Activated CD4-positive, alpha-beta T cell treated with anti-CD3 and anti-CD28 coated beads, Interleukin-2, amount 50 U/mL, for 16 hours (primary cell): ENCODE measurements at places on chromosomes 5 and 9.

DNA sequence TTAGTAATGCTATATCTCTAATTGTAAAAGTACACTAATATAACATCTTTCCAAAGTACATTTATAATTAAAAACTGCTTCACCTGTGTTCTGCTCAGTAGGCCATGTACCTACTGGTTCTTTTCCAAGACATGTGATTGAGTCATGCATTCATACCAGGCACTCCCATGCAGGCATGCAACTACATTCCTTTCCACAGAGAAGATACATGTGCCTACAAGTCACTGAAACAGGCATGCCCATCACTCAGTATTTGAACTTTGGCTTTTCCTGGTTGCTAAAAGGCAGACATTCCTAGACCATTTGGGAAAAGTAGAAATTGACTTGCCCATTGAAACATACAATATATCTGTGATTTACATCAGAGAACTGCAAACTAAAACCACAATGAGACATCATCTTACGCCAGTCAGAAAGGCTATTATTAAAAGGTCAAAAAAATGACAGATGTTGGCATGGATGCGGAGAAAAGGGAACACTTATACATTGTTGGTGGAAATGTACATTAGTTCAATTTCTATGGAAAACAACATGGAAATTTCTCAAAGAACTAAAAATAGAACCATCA lies 148.3 kb upstream of the MOCS2 start:
- no peak for DNase-seq

GRCh38 chr9:71678999-71679398 lies 89.3 kb downstream of the CEMIP2 start:
- DNase-seq = no peak

GRCh38 chr9:113521693-113522255 lies 58.2 kb downstream of the RGS3 start:
- no peak for DNase-seq

GRCh38 chr5:172496671-172497371 lies 42.5 kb upstream of the SH3PXD2B start:
- DNase-seq = no peak

GRCh38 chr5:157518963-157519362 lies 56.6 kb downstream of the ADAM19 start:
- DNase-seq = peak; percentile 56

GRCh38 chr9:34326690-34327089 lies 2.4 kb downstream of the KIF24 start:
- DNase-seq = no peak

DNA sequence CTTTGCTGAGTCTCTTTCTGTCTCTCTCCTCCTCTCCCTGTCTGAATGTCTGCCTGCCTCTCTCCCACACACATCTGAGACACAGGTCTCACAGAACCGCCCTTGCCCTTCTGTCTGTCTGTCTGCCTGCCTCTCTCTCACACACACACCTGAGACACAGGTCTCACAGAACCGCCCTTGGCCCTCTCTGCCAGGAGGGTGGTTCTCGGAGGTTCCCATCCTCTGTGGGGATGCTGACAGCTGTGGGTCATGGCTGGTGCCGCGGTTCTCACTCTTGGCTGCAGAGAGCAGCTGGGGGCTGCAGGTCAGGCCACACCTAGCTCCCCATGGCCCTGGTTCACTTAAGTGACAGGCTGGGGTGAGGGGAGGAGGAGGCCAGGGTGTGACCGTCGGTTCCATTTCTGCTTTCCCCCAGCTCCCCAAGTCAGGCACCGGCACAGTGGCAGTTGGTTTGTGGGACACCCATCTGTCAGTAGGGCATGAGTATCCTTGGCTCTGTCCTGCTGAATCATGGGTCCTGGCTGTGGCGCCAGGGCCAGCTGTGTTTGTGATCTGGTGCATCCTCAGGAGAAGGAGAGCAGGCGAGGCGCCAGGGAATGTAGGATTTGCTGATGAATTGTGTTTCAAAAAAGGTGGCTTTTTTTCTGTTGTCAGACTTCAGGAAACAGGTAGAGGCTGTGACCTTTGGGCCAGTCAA lies 42.3 kb upstream of the CLPTM1L start:
- no peak for DNase-seq
